ENCODE measurements at places on chromosomes 2 and 18. TPM values are rescaled to one million over a fixed set of nuclear protein-coding genes. Genes with fewer than 3 reads are reported as not detected.

CACNB4 gene
- total RNA-seq: 0.30 TPM

- no peak for DNase-seq
- H3K27me3 ChIP-seq: no peaks in the 10 kb centered on the region
- H3K4me3 ChIP-seq: no peak overlapping the region
- no peaks in the 10 kb centered on the region for H3K4me1 ChIP-seq
- peaks cover 6% of the 10 kb centered on the region for H3K36me3 ChIP-seq
Measured at GRCh38 chr2:195601361-195601760, 55.7 kb upstream of the SLC39A10 start.

DNA sequence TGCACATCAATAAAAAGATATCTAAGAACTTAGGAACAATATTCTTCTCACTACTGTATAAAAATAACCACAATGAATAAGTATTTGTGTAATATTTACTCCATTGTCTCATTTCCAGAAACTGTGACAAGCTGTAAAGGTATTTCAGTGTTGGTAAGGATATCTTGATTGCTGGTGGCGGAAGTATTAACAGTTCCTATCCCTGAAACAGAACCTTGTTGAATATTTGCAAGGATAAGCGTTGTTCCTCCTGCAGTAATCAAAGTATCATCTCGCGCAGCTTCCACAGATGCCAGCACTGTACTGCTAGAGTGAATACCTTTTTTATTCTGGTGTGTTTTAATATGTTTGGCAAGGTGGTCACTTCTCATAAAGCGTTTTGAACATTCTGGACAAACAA, 55.3 kb downstream of the SP3 start:
- peaks cover 79% of the 10 kb centered on the region for H3K36me3 ChIP-seq
- H3K27ac ChIP-seq: no peak overlapping the region
- no peak overlapping the region for H3K4me3 ChIP-seq

DNA sequence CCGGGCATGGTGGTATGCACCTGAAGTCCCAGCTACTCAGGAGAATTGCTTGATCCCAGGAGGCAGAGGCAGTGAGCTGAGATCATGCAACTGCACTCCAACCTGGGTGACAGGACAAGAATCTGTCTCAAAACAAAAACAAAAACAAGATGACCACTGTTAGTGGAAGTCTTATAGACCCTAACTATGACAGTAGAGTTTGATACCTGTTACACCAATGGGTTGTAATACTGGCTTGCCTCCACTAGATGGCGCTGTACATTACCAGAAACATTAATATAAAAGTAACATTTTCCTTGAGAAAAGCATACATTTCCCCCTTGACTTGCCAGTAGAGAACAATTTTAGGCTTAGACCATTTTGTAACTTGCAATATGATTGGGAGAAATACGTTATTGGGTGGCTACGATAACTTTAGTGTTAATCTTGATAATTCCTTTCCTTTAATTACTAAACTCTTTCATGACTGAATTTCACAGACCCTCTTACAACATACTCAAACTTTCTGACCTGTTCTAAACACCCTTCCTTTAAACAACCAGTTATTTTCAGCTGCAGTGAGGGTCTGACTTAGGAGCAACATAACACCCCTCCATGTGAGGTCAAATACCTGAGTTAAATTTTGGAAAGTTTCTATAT, 19.5 kb downstream of the SLC25A52 start:
- no peaks in the 10 kb centered on the region for H3K27me3 ChIP-seq
- H3K36me3 ChIP-seq: no peaks in the 10 kb centered on the region
- no peak overlapping the region for H3K4me3 ChIP-seq
- no peaks in the 10 kb centered on the region for H3K4me1 ChIP-seq
- peak; percentile 59 for DNase-seq

GRCh38 chr2:165390875-165391274, 78.6 kb upstream of the CSRNP3 start:
- no peak overlapping the region for H3K27ac ChIP-seq
- no peak for DNase-seq
- H3K4me1 ChIP-seq: peaks cover 6% of the 10 kb centered on the region
- peaks cover 9% of the 10 kb centered on the region for H3K27me3 ChIP-seq
- H3K4me3 ChIP-seq: no peak overlapping the region
- no peaks in the 10 kb centered on the region for H3K36me3 ChIP-seq

DNA sequence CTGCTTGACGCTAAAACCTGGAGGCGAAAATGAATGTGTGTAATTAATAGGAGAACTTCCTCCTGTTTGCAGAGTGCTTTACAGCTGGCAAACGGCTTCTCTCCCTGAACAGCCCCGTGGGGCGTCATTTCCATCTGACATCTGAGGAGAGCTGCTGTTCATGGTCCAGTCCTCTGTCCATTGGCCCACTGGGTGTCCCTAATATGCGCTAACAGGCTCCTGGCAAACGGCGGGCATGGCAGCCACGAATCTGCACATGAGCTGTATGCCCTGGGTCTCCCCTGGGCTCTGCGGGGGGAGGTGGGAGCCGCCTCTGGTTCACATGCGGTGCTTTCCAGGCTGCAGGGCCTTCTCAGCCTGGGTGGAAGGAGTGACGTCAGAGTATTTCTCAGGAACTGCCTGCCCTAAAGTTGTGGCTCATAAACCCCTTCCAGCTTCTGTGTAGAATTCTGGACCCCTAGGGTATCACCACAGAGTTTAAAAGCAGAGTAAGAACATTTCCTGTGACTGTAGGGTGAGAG, 73.2 kb downstream of the LRRFIP1 start:
- peak overlapping the region; percentile 88 for H3K27ac ChIP-seq
- peaks cover 46% of the 10 kb centered on the region for H3K36me3 ChIP-seq
- no peaks in the 10 kb centered on the region for H3K27me3 ChIP-seq
- H3K4me3 ChIP-seq: peak overlapping the region; percentile 45

FOXI3 gene
- not detected for total RNA-seq

DNA sequence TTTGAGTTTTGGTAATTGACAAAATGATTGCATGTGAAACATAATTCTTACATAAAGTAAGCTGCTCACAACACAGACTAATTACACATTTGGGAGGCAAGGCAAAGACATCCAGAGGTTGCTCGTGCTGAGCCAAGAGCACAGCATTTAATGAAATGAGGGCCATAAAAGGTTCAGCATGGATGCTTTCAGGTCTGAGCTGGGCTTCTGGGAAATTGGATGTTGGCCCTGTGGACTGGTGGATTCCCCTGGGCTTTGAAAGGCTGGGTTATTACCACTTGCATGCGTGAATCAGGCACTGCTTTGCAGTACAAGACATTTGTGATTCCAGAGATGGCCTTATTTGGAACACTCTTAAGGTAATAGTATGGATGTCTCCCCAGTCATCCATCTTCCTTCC, 533.5 kb upstream of the NRP2 start:
- no peaks in the 10 kb centered on the region for H3K27me3 ChIP-seq
- no peaks in the 10 kb centered on the region for H3K36me3 ChIP-seq
- no peak overlapping the region for H3K27ac ChIP-seq
- H3K4me1 ChIP-seq: no peaks in the 10 kb centered on the region

GRCh38 chr18:48108136-48108535, 177.7 kb upstream of the SMAD2 start:
- no peaks in the 10 kb centered on the region for H3K36me3 ChIP-seq
- H3K4me1 ChIP-seq: peaks cover 14% of the 10 kb centered on the region
- H3K27ac ChIP-seq: no peak overlapping the region
- H3K27me3 ChIP-seq: peaks cover 60% of the 10 kb centered on the region
- DNase-seq: no peak
- no peak overlapping the region for H3K4me3 ChIP-seq

GRCh38 chr2:237618449-237618848, 8.9 kb upstream of the LRRFIP1 start:
- no peak overlapping the region for H3K4me3 ChIP-seq
- peaks cover 18% of the 10 kb centered on the region for H3K4me1 ChIP-seq
- H3K27me3 ChIP-seq: peaks cover 15% of the 10 kb centered on the region
- H3K27ac ChIP-seq: no peak overlapping the region

DNA sequence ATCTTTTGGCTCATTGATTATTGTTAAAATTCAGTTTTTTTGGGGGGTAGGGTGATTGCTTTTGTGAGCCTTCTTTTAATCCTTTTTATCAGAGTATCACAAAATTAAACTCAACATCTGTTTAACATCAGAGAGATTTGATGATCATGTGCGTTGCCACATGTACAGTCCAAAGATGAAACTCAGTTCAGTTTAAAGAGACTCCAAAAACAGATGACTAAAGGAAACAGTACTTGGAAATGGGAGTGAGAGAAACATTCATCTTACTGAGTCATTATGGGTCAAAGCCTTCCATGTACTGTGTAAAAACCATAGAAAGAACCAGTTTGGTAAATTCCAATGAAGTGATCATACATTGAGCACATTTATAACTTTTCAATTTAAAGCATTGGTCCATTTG, 53.0 kb downstream of the LYPD6 start:
- H3K27ac ChIP-seq: no peak overlapping the region
- no peaks in the 10 kb centered on the region for H3K36me3 ChIP-seq
- DNase-seq: no peak
- H3K4me3 ChIP-seq: no peak overlapping the region

LINC00305 gene
- not detected for total RNA-seq

GRCh38 chr2:9897331-9897737, 54.1 kb downstream of the TAF1B start:
- peaks cover 21% of the 10 kb centered on the region for H3K36me3 ChIP-seq
- peaks cover 36% of the 10 kb centered on the region for H3K4me1 ChIP-seq
- peak; percentile 55 for DNase-seq

INHBB gene
- not detected for total RNA-seq

SP9 gene
- not detected for total RNA-seq

DNA sequence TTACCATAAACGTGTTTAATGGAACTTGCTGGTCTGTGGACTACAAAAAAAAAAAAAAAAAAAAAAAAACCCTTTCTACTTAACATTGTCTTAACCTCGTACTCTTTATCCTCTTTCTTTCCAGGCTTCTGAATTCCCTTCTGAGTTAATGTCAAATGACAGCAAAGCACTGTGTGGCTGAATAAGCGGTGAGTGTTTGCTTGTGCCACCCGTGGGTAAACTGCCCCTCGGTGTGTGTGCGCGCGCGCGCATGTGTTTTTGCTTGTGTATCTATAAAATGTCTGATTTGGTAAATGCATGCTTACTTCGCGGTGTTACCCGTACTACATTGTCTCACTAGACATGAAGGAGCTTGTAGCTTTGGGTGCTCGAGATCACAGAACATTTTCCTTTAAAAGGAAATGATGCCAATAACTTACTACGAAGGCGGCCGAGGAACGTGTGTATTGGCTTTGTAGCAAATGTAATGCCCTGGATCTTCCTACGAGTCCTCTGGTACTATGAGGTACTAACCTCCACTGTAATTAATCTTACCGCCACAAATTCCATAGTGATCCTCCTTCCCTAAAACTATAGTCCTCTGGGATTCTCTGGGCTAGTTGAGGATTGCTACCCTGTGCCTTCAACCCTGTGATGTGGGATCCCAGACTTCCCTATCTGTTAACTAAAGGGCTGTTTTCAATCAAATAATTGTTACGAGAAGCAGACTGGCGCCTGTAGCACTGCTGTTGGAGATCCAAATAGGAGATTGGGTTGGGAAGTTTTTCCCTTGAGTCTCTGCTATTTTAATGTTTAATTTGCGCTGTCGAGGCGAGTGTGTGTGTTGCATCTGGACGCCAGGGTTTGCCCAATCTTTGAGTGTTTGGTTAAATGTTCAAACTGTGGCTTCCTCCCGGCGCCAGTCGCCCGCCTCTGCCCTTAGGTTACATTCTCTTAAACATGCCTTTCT, 1.1 kb downstream of the ID2 start:
- H3K36me3 ChIP-seq: peaks cover 32% of the 10 kb centered on the region
- peak overlapping the region; percentile 96 for H3K4me3 ChIP-seq
- H3K27me3 ChIP-seq: peaks cover 2% of the 10 kb centered on the region
- H3K27ac ChIP-seq: peak overlapping the region; percentile 94
- H3K4me1 ChIP-seq: peaks cover 22% of the 10 kb centered on the region
- peak; percentile 56 for DNase-seq

DNA sequence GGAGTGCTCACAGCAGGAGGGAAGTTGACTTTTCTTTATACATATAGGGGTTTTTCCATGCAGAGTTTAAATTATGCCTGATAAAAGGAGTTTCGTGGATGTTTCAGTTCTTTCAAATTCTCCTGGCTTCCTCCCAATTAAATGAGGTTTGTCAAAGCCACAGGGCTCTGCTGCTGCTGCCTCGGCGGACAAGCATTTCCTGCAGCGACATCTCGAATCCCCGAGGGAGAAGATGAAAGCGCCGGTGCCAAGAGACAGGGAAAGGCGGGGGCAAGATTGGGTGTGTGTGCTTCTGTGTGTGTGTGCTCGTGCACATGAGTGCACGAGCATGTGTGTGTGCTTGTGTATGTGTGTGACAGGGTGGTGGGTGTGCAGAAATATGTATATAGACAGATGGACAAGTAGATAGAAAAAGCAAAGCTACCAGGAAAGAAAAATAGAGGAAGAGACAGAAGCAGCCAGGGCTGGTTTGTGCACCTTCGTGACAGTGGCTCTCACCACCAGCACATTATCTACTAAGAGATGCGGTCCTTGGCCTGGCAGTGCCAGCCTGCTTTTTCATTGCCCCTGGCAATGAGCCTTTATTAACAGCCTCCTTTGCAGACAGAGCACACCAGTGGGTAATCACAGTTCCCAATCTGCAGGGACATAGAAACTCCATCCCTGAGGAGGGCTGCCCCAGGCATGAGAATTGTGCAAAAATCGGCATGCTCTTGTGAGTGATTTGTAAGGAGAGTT, 76.2 kb downstream of the CDK15 start:
- H3K4me3 ChIP-seq: no peak overlapping the region
- H3K4me1 ChIP-seq: peaks cover 19% of the 10 kb centered on the region
- H3K27me3 ChIP-seq: peaks cover 61% of the 10 kb centered on the region
- H3K36me3 ChIP-seq: no peaks in the 10 kb centered on the region
- DNase-seq: no peak
- no peak overlapping the region for H3K27ac ChIP-seq

REL gene
- total RNA-seq: 24.0 TPM

GRCh38 chr2:101064868-101065549, 62.9 kb downstream of the RPL31 start:
- no peaks in the 10 kb centered on the region for H3K36me3 ChIP-seq
- H3K27ac ChIP-seq: no peak overlapping the region
- no peaks in the 10 kb centered on the region for H3K4me1 ChIP-seq
- peaks cover 4% of the 10 kb centered on the region for H3K27me3 ChIP-seq

GRCh38 chr2:231795525-231796327, 9.5 kb downstream of the COPS7B start:
- DNase-seq: no peak
- no peaks in the 10 kb centered on the region for H3K4me1 ChIP-seq
- peaks cover 51% of the 10 kb centered on the region for H3K36me3 ChIP-seq
- no peaks in the 10 kb centered on the region for H3K27me3 ChIP-seq
- no peak overlapping the region for H3K4me3 ChIP-seq

DNA sequence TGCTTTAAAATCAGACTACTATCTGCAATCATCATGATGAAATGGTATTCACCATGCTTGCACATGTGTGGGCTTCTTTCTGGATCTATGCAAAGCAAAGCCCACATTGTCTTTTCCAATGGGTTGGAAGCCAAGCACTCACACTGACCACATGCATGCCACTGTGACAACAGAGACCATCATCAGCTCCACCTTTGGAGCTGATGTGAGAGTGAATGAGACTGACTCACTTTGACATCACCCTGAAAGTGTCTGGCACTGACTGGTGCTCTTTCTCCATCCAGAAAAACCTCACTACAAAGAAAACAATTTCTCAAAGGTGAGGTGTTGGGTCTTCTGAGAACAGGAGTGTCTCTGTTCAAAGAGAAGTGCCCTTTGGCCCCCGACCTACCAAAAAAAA, 4.7 kb downstream of the MYO5B start:
- H3K27ac ChIP-seq: no peak overlapping the region
- no peak for DNase-seq
- H3K36me3 ChIP-seq: no peaks in the 10 kb centered on the region
- H3K27me3 ChIP-seq: peaks cover 56% of the 10 kb centered on the region
- H3K4me3 ChIP-seq: no peak overlapping the region

FEV gene
- not detected for total RNA-seq

- peaks cover 11% of the 10 kb centered on the region for H3K36me3 ChIP-seq
- H3K4me1 ChIP-seq: no peaks in the 10 kb centered on the region
- no peak for DNase-seq
Measured at GRCh38 chr2:167953776-167954175, 293.6 kb downstream of the STK39 start.
